ENCODE measurements at places on chromosomes 7 and 10. TPM values are rescaled to one million over a fixed set of nuclear protein-coding genes. Genes with fewer than 3 reads are reported as not detected.

The SUV39H2 gene
- 59.7 TPM for total RNA-seq

DNA sequence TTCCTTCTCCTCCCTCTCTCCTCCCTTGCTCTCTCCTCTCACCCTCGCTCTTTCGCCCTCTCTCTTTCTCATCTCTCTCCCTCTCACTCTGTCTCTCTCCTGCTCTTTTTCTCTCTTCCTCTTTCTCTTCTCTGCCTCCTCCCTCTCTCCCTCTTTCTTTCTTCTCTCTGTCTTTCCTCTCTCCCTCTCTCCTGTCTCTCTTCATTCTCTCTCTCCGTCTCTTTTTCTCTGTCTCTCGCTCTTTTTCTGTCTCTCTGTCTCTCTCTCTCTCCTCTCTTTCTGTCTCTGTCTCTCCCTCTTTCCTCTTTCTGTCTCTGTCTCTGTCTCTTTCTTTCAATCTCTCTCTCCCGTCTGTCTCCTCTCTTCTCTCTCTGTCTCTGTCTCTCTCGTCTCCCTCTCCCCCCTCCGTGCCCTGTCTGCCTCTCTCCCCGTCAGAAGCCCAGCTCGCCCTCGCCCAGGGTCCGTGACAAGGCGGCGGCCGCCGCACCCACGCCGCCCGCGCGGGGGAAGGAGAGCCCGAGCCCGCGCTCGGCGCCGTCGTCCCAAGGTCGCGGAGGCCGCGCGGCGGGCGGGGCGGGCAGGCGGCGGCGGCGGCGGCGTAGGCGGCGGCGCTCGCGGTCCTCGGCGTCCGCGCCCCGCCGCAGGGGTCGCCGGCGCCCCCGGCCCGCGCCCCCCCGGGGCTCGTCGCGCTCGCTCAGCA lies 21.3 kb upstream of the HSPB1 start:
- DNase-seq = no peak

The RBM48 gene
- 12.5 TPM for total RNA-seq

GRCh38 chr10:103554488-103555324 lies 61.2 kb downstream of the NEURL1 start:
- DNase-seq = peak; percentile 54

- no peak for DNase-seq
Measured at GRCh38 chr7:129610709-129611245, 743 bp upstream of the NRF1 start.

DNA sequence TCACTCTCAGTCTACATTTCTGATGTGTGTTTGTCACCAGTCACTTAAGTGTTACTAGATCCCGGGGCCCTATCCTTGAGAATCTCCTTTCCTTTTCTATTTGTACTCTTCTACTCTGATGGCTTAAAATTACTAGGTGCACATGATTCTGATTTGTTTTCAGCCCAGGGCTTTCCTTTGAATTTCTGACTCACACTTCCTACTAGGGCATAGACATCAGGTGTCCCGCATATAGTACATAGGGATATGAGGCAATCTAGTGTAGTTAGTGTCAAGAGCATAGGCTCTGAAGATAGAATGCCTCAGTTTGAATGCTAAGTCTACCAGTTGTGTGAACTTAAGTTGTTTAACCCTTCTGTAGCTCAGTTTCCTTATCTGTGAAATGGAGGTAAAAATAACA lies 49.4 kb upstream of the LRRN3 start:
- no peak for DNase-seq

The STOX1 gene
- 5.8 TPM for total RNA-seq

GRCh38 chr10:125158601-125159485 lies 1.5 kb downstream of the CTBP2 start:
- peak; percentile 15 for DNase-seq

GRCh38 chr10:105597312-105597711 lies 956.2 kb downstream of the SORCS3 start:
- DNase-seq = no peak

GRCh38 chr7:140591180-140591902 lies 49.3 kb downstream of the DENND2A start:
- no peak for DNase-seq

- no peak for DNase-seq
Measured at GRCh38 chr10:19993714-19994315, 177.6 kb downstream of the PLXDC2 start.

DNA sequence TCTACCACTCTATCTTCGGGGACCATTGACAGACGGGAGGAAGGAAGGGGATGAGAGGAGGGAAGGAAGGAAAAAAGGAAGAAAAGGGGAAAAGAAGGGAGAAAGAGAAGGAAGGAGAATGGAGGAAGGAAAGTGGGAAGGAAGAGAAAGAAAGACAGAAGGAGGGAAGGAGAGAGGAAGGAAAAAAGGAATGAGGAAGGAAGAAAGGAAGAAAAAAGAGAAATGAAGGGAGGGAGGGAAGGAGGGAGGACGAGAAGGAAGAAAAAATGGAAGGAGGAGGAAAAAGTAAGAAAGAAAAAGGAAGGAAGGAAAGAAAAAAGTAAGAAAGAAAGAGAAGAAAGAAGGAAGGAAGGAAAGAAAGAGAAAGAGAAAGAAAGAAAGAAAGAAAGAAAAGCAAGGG lies 128.9 kb downstream of the ADARB2 start:
- DNase-seq = no peak

DNA sequence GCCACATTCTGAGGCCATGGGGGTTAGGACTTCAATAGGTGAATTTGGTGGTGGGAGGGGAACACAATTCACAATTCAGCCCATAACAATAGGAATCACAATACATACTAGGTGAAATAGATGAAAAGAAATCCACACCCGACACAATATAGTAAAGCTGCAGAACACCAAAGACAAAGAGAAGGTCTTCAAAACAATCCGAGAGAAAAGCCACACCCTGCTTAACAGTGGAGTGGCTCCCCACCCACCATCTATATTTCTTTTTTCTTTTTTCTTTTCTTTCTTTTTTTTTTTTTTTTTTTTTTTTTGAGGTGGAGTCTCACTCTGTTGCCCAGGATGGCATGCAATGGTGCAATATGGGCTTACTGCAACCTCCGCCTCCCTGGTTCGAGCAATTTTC lies 14.7 kb upstream of the TIAL1 start:
- no peak for DNase-seq

GRCh38 chr7:1544178-1544895 lies 11.7 kb downstream of the TMEM184A start:
- no peak for DNase-seq

- no peak for DNase-seq
Measured at GRCh38 chr7:24979470-24979862, 512 bp downstream of the OSBPL3 start.

The OR9A2 gene
- not detected for total RNA-seq

DNA sequence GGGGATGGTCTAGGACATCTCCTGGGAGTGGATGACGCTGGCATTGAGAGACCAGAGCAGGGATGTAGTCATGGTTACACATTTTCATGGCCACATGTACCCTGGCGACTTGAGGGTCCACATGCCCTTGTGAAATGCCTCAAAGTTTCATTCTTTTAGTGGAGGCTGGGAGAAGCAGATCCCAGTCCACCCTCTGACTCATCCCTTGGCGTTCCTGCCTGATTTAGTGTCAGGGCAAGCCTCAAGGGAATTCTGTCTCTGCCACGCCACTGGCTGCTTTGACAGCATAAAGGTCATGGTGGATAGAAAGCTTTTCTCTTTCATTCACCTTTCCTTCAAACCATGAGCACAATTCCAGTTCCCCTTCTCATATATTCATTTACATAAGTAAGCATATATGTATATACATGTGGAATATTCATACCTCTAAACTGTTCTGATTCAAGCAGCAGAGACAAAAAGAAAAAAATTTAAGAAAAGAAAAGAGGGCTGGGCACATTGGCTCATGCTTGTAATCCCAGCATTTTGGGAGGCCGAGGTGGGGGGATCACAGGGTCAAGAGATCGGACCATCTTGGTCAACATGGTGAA lies 21.8 kb upstream of the KIF5B start:
- no peak for DNase-seq

GRCh38 chr10:117587036-117587435 lies 44.5 kb downstream of the EMX2 start:
- DNase-seq = no peak

- peak; percentile 93 for DNase-seq
Measured at GRCh38 chr10:129888784-129889616, 75.1 kb downstream of the EBF3 start.

The MET gene
- total RNA-seq = 5.5 TPM

DNA sequence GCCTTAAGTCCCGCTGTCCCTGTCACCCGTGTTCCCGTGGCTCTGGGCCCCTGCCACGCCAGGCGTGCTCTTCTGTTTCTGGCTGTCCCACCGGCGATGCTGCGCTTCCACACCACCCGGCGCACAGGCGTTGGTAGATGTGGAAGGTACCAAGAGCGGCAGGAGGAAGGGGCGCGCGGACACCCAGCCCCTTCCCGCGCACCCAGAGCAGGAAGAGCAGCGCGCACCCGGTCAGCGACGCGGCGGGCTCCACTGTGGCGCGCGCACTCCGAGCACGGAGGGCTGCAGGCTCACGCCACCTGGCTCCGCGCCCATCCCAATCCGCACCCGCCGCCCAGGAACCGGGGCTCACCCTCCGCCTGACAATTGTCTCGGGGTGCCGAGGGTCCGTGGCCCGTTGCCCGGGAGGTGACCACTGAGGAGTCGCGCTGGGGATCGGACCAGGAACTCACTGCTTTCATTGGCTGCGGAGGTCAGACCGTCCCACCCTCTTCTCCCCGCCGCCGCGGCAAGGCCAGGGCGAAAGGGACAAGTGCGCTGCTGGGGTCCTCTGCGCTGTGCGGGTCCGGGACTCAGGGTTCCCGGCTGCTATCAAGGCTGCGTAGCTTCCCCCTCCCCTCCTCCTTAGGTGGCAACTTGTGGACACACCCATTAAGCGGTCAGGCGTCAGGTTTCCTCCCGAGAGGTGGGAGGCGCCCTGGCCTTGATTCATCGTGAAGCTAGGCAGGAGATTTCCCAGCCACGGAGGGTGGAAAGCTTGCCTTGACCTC lies 121.6 kb upstream of the ZNF92 start:
- peak; percentile 97 for DNase-seq

The GRM3 gene
- total RNA-seq = 0.15 TPM

GRCh38 chr10:119211176-119211575 lies 3.8 kb downstream of the GRK5 start:
- DNase-seq = no peak

GRCh38 chr10:100338434-100339036 lies 8.5 kb upstream of the SCD start:
- DNase-seq = peak; percentile 76

Data from H9 (cell line).